ENCODE measurements at places on chromosomes 7 and 10. TPM values are rescaled to one million over a fixed set of nuclear protein-coding genes. Genes with fewer than 3 reads are reported as not detected.

- no peak for DNase-seq
- H3K4me3 ChIP-seq, result no peak overlapping the region
- no peaks in the 10 kb centered on the region for H3K4me1 ChIP-seq
- no peaks in the 10 kb centered on the region for H3K36me3 ChIP-seq
- no peak overlapping the region for H3K27ac ChIP-seq
- no peaks in the 10 kb centered on the region for H3K27me3 ChIP-seq
Measured at GRCh38 chr7:82289152-82289535, 154.4 kb downstream of the CACNA2D1 start.

GRCh38 chr10:126384269-126384873 is 3.9 kb downstream of the ADAM12 start:
- peaks cover 44% of the 10 kb centered on the region for H3K27me3 ChIP-seq
- H3K4me3 ChIP-seq, result no peak overlapping the region
- H3K4me1 ChIP-seq, result peaks cover 9% of the 10 kb centered on the region
- H3K36me3 ChIP-seq, result no peaks in the 10 kb centered on the region

GRCh38 chr10:26172131-26172530 is 44.4 kb upstream of the GAD2 start:
- no peaks in the 10 kb centered on the region for H3K36me3 ChIP-seq
- no peak overlapping the region for H3K27ac ChIP-seq
- H3K4me1 ChIP-seq, result no peaks in the 10 kb centered on the region
- DNase-seq, result no peak

FBXO24 gene
- 0.74 TPM for total RNA-seq

EGFR gene
- 62.7 TPM for total RNA-seq

INMT gene
- total RNA-seq, result 249 TPM

DNA sequence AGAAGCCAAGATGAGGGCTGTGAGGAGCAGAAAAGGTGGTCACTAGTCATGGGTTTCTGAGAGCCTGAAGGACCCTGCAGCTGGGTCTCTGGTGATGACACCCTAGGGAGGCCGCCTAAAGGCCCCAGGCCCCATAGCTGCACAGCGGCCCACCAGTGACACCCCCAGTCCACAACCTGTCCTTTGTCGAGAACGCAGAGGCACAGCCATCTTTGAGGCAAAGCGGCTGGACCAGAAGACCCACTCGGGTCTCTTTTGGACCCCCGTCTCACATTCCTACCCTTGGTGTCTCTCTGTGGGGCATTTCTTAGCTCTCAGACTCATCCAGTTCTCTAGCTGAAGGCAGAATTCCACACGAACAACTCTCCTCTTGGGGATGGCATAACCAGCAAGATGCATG is 18.8 kb downstream of the JCAD start:
- no peaks in the 10 kb centered on the region for H3K27me3 ChIP-seq
- H3K36me3 ChIP-seq, result peaks cover 24% of the 10 kb centered on the region
- H3K27ac ChIP-seq, result peak overlapping the region; percentile 72
- DNase-seq, result no peak
- no peak overlapping the region for H3K4me3 ChIP-seq

AKR1B15 gene
- not detected for total RNA-seq

GRCh38 chr10:110260746-110261477 is 43.8 kb downstream of the SMNDC1 start:
- no peak overlapping the region for H3K4me3 ChIP-seq
- H3K36me3 ChIP-seq, result no peaks in the 10 kb centered on the region
- H3K27ac ChIP-seq, result no peak overlapping the region
- H3K4me1 ChIP-seq, result no peaks in the 10 kb centered on the region
- no peak for DNase-seq

SPDYE5 gene
- not detected for total RNA-seq

DNA sequence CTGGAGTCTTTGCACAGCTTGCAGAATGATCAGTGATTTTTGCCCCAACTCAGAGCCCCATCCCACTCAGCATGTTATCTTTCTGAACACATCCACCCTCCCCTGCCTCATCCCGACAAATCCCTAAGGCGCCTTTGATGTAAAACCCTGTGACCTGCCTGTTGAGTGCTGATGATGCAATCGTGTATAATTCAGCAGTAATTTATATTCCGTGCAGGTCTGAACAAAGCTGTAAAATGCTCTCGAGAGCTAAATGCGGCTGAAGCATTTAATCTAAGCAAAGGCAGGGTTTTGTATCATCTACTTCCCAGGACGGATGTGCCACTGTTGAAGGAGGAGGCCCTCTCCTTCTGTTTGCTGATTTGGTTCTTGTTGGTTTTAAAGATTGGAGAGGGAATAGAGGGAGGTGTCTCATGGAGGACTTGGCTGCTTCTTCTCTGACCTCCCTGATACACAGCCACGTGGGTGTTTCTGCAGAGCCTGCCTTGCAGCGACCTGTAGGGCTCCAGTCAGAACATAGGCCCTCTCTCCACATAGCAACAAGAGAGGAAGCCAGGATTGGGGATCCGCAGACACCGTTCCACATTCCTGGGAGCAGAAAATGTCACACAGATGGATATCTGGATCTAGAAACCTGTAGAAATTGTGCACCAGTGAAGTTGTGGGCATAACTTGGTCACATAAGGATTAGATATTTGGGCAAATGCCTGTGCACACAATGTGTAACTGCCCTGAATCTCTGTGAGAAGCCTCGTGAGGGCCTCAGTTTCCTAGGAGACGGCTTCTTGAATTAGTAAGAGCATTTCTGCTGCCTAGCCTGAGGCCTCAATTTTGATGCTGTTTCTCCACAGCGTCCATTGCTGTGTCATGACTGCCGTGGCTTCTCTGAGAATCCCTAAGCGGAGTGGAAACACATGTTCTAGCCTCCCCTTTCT is 90.2 kb upstream of the AGK start:
- no peaks in the 10 kb centered on the region for H3K4me1 ChIP-seq
- no peak overlapping the region for H3K4me3 ChIP-seq
- no peaks in the 10 kb centered on the region for H3K36me3 ChIP-seq
- no peaks in the 10 kb centered on the region for H3K27me3 ChIP-seq
- no peak overlapping the region for H3K27ac ChIP-seq

VIPR2 gene
- 0.80 TPM for total RNA-seq

DRGX gene
- not detected for total RNA-seq

DNA sequence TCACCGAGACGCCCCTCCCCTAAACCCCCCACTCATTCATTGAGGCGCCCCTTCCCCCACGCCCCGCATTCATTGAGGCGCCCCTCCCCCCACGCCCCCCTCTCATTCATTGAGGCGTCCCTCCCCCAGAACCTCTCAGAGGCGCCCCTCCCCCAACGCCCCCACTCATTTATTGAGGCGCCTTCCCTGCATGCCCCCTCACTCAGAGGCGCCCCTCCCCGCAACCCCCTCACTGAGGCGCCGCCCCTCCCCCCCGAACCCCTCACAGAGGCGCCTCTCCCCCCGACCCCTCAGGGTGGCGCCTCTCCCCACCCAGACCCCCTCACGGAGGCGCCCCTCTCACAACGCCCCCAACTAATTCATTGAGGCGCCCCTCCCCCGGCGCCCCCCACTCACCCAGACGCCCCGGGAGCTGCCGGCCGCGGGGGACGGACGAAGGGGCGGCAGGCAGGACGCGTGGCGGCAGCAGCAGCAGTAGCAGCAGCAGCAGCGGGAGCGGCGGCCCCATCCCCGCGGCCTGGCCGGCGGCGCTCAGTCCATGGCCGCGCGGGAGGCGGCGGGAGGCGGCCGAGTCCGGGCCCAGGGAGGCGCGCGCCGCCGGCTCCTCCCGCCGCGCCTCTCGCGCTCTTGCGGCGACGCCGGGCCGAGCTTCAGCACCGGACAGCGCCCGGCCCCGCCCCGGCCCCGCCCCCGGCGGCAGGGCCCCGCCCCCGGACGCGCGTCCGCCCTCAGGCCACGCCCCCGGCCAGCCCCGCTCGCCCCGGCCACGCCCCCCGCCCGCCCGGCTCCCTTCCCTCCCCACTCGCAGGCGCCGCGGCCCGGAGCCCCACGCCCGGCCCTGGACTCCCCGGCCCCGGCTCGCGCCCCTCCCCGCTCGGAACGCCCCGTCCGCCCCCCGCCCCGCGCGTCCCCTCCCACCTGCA is at the start of gene PTPRN2:
Gene PTPRN2, minus strand, starts transcription at position 662 of the 923 bp plus-strand sequence.
- no peak within 1 kb of the TSS for H3K27ac ChIP-seq
- no peaks in the 10 kb centered on the region for H3K36me3 ChIP-seq
- peak; percentile 66 for DNase-seq
- peaks cover 53% of the 10 kb centered on the region for H3K27me3 ChIP-seq
- H3K4me3 ChIP-seq, result peak within 1 kb of the TSS; percentile 43

GRCh38 chr7:30864101-30864500 is 47.6 kb upstream of the AQP1 start:
- no peak overlapping the region for H3K4me3 ChIP-seq
- peaks cover 13% of the 10 kb centered on the region for H3K36me3 ChIP-seq
- no peak overlapping the region for H3K27ac ChIP-seq
- H3K27me3 ChIP-seq, result no peaks in the 10 kb centered on the region

- no peak for DNase-seq
- H3K4me3 ChIP-seq, result no peak overlapping the region
- no peaks in the 10 kb centered on the region for H3K4me1 ChIP-seq
Measured at GRCh38 chr10:51257511-51258248, 183.4 kb downstream of the PRKG1 start.
